T-helper 9 cell (primary cell): ENCODE measurements at places on chromosomes 3 and 15.

- DNase-seq, result peak; percentile 54
These were observed 114.3 kb upstream of the ARHGEF3 start for GRCh38 chr3:56915966-56916586.

DNA sequence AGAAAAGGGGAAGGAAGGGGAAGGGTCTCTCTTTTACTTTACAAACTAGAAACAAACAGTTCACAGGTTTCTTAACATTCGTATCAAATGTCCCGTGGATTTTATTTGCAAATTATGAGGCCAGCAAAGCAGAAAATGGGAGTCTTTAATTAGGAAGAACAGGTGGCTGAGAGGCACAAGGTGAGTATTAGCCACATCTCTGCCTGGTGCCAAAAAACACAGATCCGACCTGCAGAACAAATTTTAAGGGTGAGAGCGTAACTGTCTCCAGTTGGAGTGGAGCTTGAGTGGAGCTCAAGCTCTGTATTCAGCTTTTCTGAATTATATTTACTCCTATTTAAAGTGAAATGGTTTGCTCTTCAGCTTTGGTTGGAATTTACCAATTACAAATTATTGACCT lies 1004.9 kb downstream of the FHIT start:
- no peak for DNase-seq

DNA sequence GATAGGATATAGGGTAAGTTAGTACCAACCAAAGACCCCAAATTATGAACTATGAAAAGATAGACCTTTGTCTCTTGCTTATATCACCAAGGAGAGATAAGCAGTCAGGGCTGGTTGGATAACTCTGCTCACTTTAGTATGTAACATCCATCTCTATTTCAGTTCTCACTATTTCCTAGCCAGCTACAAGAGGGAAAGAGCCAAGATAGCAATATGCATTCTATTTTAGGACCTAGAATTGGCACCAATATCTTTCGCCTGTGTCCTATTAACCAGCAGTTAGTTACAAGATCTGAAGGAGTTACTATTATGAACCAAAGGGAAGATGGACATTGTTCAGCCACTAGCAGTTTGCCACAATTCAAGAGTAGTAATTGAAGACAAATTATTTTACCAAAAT lies 457.5 kb downstream of the NSUN3 start:
- DNase-seq, result no peak

GRCh38 chr3:37770938-37771918 lies 90.5 kb upstream of the CTDSPL start:
- DNase-seq, result no peak

DNA sequence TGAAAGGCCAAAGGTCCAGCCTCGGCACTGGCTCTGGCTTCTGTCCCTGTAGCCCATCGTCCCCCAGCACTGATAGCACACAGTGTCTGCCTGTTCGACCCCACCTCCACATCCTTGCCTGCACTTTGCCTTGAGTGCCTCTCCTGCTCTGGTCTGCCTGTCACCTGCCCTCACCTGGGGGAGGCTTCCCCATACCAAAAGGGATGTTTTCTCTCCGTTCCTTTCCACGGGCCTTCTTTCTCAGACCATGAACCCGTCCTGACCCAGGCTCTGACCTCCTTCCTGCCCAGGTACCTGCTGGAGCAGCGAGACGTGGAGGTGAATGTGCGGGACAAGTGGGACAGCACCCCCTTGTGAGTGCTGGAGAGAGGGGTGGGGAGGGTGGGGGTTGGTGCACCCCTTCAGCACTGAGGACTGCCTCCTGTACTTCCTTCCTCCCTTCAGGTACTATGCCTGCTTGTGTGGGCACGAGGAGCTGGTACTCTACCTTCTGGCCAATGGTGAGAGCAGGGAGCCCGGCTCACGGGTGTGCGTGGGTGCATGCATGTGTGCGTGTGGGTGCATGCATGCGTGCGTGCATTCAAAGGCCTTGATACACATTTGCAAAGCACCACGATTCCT lies 1.5 kb downstream of the ABTB1 start:
- DNase-seq, result no peak

- DNase-seq, result no peak
These were observed 99.0 kb downstream of the TMCC1 start for GRCh38 chr3:129794311-129795185.

GRCh38 chr3:185320949-185321348 lies 42.0 kb upstream of the MAP3K13 start:
- DNase-seq, result no peak

DNA sequence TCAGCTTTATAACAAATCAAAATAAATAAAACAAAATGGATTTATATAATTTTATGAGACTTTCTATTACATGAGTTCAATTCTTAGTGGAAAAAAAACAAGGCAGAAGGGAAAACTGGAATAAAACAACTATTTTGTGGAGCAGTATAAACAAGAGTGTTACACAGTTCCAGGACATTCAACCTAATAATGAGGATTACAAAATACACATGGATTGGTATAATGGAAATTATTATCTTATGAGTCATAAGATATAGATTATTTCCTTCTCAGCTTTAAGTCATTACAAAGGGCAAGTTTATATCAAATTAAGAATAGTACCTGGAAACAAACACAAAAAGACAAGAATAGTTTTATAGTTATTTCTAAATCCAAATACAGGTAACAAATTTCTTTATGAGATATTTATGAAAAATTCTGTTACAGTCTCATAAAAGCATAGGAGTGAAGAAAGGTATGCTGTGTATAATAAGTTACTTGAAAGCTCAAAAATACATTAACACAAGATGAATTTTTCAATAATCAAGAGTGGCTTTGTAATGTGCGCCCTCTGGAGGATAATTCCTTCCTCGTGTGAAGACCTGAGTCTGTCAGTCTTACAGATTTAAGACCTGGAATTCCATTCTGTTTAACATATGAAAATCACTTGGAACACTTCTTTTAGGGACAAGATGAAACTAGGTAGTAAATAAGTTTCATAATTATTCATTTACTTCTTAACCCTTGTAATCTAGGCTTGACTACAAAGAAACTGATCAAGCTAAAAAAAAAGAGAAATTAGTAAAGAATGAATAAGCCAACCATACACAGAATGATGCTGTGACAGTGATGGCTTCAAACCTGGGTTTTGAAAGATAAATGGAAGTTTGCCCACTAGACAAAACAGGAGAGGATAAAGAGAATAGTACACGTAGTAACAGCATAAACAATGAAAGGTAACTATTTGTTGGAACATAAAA lies 9.5 kb downstream of the COPS2 start:
- no peak for DNase-seq

DNA sequence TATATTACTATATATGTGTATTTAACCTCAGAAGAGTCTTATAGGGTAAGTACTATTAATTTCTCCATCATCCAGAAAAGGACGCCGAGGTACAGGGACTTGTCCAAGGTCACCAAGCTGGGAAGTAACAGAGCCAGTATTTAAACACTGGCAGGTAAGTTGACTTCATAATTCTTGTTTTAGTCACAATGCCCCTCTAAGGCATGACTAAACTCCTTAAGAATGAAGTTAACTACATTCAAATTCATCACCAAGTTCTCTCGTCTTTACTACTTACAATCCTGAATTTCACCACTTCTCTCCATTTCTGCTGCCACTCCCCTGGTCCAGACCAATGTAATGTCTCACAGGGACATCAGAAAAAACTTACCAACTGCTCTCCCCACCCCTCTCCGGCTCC lies 312.1 kb downstream of the GRM7 start:
- DNase-seq, result no peak
